ENCODE measurements at places on chromosomes 6 and 20.

DNA sequence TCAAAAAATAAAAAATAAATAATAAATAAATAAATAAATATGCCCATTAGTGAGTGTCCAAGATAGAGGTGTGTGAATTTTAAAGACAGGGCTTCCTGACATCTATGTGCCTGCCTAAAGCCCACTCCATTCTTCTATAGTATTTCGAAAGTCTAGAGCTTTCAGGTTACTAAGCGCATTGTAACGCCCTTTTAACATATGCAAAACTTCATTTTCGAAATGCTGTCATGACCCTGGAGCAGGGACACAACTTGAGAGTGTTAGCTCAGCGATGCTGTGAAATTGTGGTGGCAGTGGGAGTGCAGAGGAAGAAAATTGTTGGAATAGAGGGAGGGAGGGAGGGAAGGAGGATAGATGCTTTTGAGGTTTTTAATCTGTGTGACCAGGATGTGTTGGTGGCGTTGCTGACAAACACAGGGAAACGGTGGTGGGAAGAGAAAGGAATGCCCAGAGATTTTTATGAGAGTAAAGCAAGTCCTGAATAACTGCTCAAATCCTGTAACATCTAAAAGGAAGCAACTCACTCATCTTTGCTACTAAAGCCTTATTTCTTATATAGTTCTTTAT, 169.3 kb downstream of the ARID1B start:
- no peak for DNase-seq

DNA sequence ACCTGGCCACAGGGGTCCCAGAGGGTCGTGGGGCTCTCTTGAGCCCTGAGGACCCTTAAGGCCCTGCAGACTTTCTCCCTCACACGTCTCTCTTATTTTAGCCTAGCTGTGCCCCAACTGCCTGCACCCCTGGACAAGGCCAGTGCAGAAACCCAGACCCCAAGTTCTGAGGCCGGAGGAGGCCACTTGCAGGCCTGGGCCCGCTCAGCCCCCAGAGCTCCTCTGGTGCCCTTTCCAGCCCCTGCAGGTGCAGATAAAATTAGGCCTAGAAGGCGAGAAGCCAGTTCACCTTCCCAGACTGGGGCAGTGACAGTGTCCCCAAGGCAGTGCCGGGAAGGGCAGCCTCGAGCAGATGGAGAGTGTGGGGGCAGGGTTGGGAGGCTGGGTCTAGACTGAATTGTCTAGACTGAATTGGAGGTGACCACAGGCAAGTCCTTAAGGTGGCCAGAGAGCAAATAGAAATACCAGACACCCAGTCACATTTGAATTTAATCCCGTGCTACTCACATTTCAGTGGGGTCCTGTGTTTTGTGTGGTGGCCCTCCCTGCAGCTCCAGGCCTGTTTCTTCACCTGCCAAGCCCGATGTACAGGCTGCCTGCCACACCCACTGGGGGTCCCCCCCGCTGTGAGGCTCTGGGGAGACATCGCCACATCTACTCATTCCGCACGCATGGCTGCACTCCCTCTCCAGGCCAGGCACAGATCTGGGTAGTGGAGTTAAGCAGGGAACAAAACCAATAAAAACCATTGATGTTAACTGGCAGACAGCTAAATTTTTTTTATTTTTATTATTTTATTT, 8.6 kb upstream of the IP6K3 start:
- DNase-seq = no peak

DNA sequence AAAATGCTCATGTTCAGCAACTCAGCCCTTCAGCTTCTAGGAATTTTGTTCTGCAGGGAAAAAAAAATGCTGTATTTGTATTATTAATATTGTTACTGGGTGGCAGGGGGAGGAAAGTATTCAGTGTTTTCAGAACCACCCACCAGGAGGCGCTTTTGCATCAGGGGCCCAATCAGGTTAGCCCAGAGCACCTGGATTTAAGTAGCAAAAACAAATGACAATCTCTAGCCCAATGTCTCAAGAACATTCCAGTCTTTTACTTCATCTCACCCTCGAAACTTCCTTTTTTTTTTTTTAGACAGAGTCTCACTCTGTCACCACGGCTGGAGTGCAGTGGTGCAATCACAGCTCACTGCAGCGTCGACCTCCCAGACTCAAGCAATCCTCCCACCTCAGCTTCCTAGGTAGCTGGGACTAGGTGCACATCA, 635 bp upstream of the C20orf203 start:
- no peak for DNase-seq

DNA sequence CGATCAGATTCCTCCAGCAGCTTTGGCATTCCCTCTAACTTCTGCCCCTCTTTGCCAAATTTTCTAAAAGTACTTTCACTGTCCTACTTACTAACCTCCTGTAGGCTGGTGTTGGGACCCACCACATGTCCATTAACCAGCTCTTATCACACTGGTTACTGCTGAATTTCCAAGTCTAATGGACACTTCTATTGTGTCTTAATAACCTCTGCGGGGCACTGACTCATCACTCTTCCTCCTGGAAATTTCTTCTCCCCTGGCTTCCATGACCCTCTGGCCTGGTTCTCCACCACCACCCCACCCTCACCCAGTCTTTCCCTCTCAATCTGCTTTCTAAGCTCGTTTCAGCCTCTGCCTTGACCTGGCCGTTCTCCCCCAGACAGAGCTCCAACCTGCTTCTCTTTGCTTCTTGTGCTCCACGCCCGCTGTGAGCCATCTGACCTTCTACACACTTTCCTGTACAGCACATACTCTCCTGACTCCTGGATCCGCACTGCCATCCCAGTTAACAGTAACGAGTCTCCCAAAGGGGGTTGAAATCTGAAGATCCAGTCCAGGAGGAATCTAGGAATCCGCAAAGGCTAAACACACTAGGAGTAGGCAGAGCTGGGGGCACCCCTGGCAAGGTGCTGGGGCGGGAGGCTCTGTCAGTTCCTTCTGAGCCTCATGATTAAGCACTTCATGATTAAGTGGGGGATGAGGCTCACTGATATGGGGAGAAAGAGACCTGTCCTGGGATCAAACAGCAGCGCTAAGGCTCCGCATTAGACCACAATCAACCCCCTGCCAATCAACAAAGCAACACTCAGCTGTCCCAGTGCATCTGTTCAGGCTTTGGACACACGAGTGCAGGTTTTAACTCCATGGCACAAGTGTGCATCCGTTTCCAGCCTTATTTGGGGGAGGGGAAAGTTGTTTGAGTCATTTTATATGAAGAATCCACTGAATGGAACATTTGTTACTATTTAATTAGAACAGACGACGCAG, 146.3 kb downstream of the LY86 start:
- no peak for DNase-seq

GRCh38 chr6:21593412-21593926, at the start of gene SOX4:
Gene SOX4, plus strand, starts transcription at chr6:21593751. Its CDS starts 784 bp downstream, at chr6:21594535.
- DNase-seq = peak; percentile 97

- DNase-seq = no peak
Observed at GRCh38 chr6:107244082-107244741, 128.9 kb upstream of the BEND3 start.

DNA sequence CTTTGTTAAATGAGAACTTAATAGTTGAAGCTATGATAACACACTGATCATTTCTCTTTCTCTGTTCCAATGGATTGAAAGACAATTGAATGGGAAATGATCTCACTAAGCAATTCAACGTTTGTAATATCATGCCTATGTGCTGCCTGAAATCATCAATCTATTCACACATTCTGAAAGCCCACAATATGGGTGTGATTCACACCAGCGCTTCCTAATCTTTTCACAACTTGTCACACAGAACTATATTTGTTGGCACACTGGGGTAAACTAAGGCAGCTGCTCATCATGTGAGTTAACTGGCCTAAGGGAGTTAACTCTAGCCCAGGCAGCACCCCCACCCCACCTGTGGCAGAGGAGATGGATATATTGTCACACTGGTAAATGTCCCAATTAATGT, 37.1 kb upstream of the UTRN start:
- no peak for DNase-seq

- DNase-seq = no peak
Observed at GRCh38 chr6:5828296-5828695, 178.4 kb downstream of the NRN1 start.

DNA sequence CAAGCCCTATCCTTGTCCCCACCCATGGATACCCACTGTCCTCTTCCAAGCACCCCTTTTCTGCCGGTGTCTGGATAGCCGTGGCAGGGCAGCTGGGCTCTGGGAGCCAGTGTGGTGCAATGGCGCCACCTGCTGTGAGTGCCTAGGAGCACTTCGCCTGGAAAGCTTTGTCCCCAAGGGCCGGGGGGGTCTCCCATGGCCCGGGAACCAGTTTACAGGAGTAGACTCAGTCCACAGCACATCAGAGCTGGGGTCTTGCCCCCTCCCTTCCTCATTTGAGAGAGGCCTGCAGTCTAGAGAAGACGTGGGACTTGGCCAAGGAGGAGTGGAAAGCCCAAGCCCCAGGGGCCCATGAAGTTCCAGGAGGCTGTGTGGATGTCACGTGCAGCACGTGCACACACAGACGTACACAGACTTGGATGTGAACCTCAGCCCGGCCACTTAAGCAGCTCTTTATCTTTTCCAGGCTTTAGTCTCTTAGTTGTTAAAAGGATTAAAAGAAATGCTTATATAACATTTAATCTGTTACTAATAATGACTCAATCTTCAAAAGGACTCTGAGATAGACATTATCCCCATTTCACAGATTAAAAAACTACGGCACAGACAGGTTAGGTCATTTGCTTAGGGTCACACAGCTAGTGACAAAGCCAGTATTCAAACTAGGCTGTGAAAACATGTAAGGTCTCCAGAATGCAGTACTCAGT, 40.9 kb upstream of the CDH22 start:
- peak; percentile 58 for DNase-seq

Measured in iPS DF 6.9 (cell line).